Stimulated activated CD8-positive, alpha-beta memory T cell treated with anti-CD3 and anti-CD28 coated beads, Interleukin-2, amount 100 ng/mL, for 1 hour (primary cell): ENCODE measurements at places on chromosomes 12 and 14.

- DNase-seq, result no peak
These were observed 1.5 kb downstream of the GSTZ1 start for GRCh38 chr14:77322250-77322902.

- DNase-seq, result no peak
These were observed 73.7 kb downstream of the STON2 start for GRCh38 chr14:81326451-81326850.

- no peak for DNase-seq
These were observed 9.9 kb downstream of the ISCU start for GRCh38 chr12:108572166-108572790.

GRCh38 chr14:76034566-76034965 is 49.0 kb downstream of the IFT43 start:
- DNase-seq, result no peak

- DNase-seq, result no peak
These were observed 71.3 kb downstream of the TSPAN9 start for GRCh38 chr12:3148366-3149000.

DNA sequence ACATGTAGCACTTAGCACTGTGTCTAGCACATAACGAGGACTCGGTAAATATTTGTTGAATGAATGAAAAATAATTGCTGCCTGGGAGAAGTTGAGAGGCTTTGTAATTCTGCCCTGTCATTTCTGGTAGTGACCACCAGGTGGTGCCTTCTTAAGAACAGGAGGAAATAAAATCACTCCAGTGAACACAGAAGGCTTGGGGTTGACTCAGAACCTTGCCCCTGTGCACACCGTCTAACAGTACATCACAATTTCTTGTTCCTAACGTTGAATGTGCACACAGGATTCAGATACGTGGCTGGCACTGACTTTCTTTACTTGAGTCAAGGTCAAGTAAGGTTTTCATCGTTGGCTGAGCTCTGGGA is 91.8 kb downstream of the RGS6 start:
- DNase-seq, result no peak

DNA sequence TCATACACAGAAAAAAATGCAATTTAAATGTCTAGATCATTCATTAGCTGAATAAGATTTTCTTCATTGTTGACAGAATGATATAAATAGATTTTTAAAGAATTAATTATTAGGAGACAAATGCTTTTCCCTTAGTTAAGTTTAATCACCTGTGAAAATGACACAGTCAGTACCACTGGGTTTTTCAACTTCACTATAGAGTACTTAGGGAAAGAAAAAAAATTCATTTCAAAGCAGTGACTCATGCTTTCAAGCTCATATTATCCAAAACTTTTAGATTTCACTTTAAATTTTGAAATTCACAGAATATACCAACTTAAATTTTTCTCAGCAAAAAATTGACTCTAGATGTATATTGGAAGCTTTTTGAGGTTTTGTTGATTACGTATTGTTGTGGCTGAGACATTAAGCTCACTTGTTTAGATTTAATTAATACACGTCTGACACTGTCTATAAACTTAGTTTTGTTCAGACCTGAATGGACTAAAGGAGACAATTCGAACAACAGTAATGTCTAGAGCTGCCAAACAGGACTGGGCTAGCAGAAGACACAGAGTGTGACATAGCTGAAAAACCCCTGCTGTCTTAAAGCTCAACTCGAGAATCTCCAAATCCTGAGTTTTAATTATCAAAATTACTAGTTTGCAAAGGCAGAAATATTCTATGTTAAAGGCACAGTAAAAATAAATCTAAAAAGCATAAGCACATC is 1.6 kb downstream of the MGAT4C start:
- DNase-seq, result no peak

DNA sequence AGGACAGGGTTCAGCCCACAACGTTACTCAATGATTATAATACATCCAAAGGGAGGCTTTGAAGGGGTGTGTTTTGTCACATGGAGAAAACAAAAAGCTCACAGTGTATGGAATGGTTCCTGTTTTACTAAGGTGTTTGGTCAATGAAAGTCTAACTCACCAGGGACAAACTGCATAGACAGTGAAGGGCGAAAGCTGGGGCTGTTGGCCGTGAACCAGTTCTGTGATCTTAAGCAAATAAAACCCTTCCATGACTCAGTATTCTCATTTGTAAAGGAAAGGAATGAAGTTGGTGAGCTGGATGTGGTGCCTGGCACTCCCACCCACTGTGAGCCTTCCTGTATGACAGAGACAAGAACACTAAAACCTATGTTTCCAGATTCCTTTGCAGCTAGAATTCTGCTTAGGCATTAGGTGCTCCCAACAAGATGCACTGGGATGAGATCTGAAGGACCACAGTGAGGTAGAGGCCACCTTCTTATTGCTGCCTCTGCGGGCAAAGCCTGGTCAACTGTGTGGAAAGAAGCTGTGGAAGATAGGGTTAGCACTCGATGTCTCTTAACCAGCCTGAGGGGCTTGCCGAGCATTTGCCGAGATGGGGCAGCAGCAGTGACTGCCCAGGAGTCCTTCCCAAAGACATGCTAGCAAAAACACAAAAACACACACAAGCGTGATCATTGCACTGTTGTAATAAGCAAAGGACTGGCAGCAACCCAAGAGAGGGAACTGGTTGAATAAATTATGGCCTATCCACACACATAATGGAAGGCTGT is 48.5 kb downstream of the VCPKMT start:
- DNase-seq, result no peak

- no peak for DNase-seq
These were observed 80.6 kb downstream of the BTG1 start for GRCh38 chr12:92065018-92065499.

DNA sequence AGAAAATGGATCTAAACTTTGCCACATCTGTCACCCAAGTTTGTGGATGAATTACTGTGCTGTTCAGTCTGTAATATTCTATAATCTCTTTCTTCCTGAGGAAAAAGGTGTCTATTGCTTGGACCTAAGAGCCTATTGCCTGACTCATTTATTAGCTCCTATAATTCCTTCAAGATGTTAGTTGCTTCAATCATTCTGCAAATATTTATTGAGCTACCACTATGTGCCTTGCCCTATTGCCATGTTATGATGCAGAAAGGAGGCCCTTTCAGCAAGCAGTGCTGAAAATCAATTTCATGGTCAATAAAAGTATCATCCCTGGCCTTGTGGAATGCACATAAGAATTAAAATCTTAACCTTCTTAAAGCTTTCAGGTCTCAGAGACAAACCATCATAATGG is 113.6 kb downstream of the CCER1 start:
- no peak for DNase-seq
